GM23338 (cell line): ENCODE measurements at places on chromosomes 16 and 17. TPM values are rescaled to one million over a fixed set of nuclear protein-coding genes. Genes with fewer than 3 reads are reported as not detected.

DNA sequence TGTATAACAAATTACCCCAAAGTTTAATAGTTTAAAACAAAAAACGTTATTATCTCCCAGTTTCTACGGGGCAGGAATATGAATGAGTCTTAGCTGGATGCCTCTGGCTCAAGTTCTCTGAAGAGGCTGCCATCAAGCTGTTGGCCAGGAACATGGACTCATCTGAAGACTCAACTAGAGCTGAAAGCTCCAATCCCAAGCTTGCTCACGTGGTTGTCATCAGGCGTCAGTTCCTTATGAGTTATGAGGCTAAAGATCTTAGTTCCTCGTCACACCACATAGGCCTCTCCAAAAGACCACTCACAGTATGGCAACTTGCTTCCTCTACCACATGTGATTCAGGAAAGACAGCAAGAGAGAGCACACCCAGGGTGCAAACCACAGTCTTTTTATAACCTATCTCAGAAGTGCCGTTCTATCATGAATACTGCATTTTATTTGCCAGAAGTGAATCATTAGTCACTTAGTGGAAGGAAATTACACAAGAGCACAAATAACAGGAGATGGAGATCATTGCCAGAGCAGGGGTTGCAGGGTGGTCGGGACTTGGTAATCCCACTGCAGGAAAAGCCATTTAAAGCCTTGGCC lies 48.7 kb upstream of the NLK start:
- no peak for DNase-seq

GRCh38 chr16:50276326-50276640 lies 9.9 kb downstream of the ADCY7 start:
- no peak for DNase-seq

GRCh38 chr17:13939222-13939621 lies 130.1 kb upstream of the COX10 start:
- peak; percentile 21 for DNase-seq

DNA sequence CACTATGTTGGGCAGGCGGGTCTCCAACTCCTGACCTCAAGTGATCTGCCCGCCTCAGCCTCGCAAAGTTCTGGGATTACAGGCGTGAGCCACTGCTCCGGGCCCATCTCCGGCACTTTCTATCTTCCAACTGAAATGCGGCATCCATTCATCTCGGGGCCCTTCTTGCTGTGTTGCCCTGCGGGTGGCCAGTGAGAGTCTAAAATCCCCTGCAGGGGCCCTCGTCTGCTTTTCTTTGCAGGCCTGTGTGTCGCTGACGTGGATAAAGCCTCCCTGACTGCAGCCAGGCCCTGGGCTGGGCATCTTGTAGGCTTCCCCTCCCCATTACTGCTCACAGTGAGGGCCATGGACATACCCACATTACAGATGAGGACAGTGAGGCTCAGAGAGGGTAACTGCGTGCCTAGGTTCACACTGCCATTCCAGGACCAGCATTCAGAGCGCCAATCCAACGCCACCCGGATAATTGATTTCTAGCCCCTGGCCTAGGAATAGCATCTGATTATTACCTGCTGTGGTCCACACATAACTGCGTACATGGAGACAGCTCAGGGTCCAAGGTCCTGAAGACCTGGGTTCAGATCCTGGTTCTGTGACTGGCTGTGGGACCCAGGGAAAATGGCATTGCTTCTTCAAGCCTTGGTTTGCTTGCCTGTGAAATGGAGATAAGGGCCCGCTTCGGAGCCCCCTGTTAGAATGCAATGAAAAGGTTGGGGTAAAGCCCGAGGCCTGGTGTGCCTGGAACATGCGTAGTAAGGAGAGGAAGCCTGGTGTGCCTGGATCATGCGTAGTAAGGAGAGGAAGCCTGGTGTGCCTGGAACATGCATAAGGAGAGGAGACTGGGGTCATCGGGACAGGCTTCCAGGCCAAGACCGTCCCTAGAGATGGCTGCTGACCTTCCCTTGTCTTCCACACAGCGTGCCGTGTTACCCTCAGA lies 25.0 kb downstream of the CRISPLD2 start:
- peak; percentile 74 for DNase-seq

DNA sequence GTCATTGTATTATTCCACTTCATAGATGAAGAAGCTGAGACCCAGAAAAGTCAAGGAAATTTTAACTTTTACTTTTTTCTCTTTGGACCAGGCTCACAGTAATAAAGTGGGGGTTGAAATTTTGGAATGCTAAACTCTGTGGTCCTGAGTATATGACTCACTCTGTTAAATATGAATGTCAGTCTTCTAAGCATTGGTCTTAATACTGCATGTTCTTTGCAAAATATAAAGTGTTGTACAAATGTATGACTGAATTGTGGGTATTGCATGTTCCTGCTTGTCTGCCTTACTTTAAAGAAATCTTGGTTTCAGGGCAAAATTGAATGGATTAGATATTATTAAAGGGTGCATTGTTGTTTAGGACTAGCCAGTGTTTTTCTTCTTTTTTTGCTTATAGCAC lies 950.8 kb upstream of the GOT2 start:
- no peak for DNase-seq

DNA sequence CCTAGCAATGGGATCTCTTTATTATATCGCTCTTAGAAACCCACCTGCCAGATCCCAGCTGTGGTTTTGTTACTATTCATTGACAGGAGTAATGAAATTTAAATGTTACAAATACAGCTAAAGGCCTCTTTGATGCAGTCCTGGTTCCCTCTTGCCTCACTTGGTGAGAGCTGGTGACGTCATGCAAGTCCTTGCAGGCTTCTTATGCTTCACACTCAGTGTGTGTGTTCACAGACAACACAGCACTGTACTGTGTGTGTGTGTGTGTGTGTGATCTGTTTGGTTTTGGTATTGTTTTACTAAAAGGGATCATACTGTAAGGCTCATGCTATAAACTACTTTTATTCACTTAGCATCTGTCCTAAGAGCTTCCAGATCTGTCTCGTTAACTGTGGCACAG lies 75.0 kb downstream of the USP22 start:
- DNase-seq = no peak

GRCh38 chr16:71504901-71505300 lies 15.8 kb upstream of the ZNF19 start:
- DNase-seq = no peak

DNA sequence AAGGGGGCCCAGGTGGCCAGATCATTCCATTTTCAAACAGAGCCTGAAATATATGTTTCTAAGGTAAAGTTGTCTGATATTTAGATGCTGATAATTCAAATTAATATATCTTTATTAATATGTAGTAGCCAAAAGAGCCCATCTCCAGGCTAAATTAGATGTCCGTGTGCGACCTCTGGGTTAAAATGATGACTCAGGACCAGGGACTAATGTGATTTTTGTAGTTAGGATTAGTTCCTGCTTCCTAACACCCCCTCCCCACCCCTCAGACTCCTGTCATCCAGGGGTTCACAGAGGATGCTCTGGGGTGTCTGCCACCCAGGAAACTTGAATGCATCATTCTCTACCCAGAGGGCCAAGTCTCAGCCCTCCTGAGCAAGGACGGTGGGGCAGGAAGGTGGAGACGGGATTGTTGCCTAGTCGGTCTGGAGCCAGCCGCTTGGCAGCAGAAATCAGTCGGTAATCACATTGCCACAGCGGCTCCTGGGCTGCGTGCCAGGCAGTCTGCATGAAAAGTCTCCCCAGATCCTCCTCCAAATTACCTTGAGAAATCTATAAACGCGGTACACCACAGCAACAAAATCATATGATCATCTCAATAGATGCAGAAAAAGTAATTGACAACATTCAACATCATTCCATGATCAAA lies 29.8 kb downstream of the CNGB1 start:
- no peak for DNase-seq

- no peak for DNase-seq
These were observed 5.0 kb downstream of the SKA2 start for GRCh38 chr17:59149841-59150511.

GRCh38 chr16:87093804-87094555 lies 223.2 kb downstream of the C16orf95 start:
- DNase-seq = no peak

- DNase-seq = no peak
These were observed 95.5 kb downstream of the KATNIP start for GRCh38 chr16:27645396-27645795.

- DNase-seq = no peak
These were observed 23.5 kb downstream of the USP36 start for GRCh38 chr17:78817123-78817522.

DNA sequence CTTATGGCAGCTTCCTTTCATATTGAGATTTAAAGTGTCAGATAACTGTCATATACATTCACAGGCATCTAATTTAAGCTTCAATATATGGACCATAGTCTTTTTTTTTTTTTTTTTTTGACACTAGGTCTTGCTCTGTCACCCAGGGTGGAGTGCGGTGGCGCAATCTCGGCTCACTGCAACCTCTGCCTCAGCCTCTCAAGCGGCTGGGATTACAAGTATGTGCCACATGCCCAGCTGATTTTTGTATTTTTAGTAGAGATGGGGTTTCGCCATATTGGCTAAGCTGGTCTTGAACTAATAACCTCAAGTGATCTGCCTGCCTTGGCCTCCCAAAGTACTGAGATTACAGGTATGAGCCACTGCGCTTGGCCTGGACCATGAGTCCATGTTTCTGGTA lies 13.6 kb downstream of the CEP95 start:
- no peak for DNase-seq

GRCh38 chr17:1878419-1879121 lies 48.8 kb downstream of the RPA1 start:
- no peak for DNase-seq

DNA sequence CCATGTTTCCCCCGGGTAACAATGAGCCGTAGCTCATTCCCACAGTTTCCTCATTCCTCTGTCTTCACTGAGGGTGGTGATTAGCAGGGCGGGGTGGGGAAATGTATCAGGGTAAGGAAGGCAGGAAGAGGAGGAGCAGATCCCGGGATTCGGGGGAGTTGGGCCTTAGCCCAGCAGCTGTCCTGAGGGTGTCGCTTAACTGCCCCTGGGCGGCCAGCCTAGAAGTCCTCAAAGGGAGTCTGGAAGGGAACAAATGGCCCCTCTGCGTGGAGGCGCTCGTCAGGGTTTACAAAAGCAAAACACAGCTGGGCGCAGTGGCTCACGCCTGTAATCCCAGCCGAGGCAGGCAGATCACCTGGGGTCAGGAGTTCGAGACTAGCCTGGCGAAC lies 14.3 kb downstream of the MLYCD start:
- DNase-seq = no peak

- DNase-seq = no peak
These were observed 422.9 kb downstream of the WWOX start for GRCh38 chr16:78522327-78522726.

DNA sequence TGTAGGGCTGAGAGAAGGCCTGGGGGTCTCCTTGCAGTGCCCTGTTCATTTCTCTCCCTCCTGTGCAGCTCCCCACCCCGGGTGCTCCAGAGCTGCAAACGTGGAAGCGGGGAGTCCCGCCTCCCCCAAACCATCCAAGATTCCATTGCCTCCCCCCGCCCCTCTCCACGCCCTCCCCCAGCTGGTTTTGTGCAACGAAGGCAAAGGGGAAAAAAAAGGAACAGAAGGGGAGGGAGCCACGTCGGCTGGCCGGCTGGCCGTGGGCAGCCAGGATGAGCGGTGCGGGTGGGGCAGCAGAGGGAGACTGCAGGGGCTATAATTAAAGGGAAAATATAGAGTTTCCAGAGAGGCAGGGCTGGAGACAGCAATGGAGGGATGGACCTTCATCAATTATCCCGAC lies 1.7 kb upstream of the COL1A1 start:
- no peak for DNase-seq

- DNase-seq = peak; percentile 89
These were observed 17.7 kb downstream of the PSMD11 start for GRCh38 chr17:32461853-32462617.

- peak; percentile 90 for DNase-seq
These were observed 1.2 kb upstream of the METTL26 start for GRCh38 chr16:637081-638018.

GRCh38 chr17:69949496-69949895 lies 125.5 kb upstream of the KCNJ16 start:
- DNase-seq = no peak

DNA sequence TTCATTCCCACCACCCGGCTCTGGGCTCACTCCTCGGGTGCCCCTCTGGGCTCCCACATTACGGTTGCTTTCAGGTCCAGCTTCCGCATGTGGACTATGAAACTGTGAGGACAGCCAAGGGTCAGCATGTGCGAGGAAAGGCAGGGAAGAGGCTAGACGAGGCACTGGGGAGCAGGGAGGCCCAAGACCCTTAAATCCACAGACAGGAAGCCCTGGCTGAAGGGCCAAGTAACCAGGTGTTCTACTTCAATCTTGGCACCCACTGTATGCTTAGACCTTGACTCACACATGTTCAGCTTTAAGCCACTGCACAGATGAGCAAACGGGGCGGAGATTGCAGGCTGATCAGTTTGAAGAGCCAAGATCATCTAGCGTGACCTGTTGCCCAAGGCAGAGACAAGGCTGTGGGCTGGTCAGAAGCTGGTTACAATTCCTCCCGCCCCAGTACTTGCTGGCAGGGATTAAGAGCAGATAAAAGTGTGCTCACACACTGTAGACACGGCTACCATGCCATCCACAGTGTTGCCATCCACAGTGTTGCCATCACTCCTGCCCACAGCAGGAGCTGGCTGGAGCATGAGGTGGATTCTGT lies at the start of gene CES4A:
TSS of gene CES4A (plus strand) at position 393 of the 592 bp plus-strand sequence. CDS start at position 577, 184 bp downstream.
- no peak for DNase-seq

DNA sequence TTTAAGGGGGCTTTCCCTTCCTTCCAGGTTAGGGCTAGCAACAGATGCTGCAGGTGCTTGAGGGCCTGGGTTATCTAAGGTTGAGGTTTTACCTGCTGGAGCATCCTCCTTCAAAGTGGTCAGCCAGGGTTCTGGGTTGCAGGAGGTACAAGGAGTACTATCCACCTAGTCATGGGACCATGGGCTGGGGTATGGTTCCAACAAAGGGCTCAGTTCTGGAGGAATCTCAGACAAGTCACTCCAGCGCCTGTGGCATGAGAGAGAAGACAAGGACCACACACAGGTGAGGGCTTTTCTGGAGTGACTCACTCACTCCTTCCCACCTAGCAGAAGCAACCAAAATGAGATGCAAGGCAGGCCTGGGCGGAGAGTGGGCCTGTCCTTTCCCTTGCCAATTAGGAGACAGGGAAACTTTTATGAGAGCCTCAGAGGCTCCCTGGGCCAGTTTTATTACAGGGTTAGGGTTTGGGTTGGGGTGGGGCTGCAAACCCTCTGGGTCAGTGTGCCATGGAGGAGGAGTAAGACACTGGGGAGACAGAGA lies 2.2 kb downstream of the MYO19 start:
- no peak for DNase-seq

- DNase-seq = no peak
These were observed 314.8 kb upstream of the GOT2 start for GRCh38 chr16:59048876-59049275.

- no peak for DNase-seq
These were observed 21.7 kb downstream of the PPL start for GRCh38 chr16:4915226-4915761.

The KCNJ12 gene
- 0.97 and 2.4 TPM in 2 replicates for total RNA-seq

The HS3ST2 gene
- 2.3 and 3.2 TPM in 2 replicates for total RNA-seq

The TMIGD1 gene
- not detected in 2 replicates for total RNA-seq

The ST6GALNAC2 gene
- total RNA-seq = 0.31 TPM in 1 of 2 replicates, not detected in the other

The CCL17 gene
- not detected in 2 replicates for total RNA-seq

The DHX8 gene
- total RNA-seq = 27.3 and 35.3 TPM in 2 replicates

The SPATA33 gene
- 5.8 and 6.6 TPM in 2 replicates for total RNA-seq

The PRSS36 gene
- total RNA-seq = 1.3 and 1.4 TPM in 2 replicates

The KREMEN2 gene
- total RNA-seq = 16.1 and 17.6 TPM in 2 replicates

The CACNG4 gene
- total RNA-seq = 4.0 and 4.1 TPM in 2 replicates

The NPIPB2 gene
- total RNA-seq = 6.8 and 33.1 TPM in 2 replicates

The USH1G gene
- total RNA-seq = 1.7 and 3.5 TPM in 2 replicates
